ENCODE measurements at places on chromosomes 5 and 9.

- peak; percentile 98 for DNase-seq
Measured at GRCh38 chr9:107020040-107020530, 157.1 kb downstream of the ZNF462 start.

DNA sequence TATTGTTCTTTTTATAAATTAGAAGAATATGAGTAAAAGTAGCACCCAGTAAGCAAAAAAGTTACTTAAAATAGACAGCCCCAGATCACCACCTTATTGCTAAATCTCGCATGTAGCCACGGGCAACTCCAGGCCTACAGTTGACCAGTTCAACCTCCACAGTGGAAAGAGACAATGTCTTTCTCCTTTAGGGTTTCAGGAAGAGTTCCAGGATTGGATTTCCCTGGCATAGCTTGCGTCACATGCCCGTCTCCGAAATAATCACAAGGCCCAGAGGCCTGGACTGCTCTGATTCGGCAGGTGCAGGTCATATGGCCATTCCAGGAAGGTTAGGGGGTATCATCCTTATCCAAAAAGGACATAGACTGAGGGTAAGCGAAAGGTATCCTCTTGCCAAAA lies 9.9 kb upstream of the PFDN1 start:
- no peak for DNase-seq

- DNase-seq, result no peak
Measured at GRCh38 chr9:92769286-92769685, 4.7 kb upstream of the BICD2 start.

DNA sequence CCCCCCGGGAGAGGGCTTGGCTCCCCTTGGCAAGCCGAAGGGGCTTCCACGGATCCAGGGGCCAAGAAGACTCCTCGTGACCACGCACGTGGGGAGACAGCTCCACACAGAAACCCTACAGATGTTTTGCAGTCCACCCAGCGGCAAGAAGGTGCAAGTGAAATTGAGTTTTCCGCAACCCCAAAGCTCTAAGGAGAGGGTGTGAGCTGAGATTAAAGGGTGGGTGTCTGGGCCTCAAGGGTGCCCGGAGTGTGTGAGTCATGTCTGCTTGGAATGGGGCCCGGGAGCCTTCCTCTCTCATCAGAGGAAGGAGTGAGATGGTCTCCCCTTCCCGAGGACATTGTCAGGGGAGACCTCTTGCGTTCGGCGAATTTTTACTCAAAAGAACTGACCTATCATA lies 79.1 kb downstream of the OLFM1 start:
- DNase-seq, result no peak

DNA sequence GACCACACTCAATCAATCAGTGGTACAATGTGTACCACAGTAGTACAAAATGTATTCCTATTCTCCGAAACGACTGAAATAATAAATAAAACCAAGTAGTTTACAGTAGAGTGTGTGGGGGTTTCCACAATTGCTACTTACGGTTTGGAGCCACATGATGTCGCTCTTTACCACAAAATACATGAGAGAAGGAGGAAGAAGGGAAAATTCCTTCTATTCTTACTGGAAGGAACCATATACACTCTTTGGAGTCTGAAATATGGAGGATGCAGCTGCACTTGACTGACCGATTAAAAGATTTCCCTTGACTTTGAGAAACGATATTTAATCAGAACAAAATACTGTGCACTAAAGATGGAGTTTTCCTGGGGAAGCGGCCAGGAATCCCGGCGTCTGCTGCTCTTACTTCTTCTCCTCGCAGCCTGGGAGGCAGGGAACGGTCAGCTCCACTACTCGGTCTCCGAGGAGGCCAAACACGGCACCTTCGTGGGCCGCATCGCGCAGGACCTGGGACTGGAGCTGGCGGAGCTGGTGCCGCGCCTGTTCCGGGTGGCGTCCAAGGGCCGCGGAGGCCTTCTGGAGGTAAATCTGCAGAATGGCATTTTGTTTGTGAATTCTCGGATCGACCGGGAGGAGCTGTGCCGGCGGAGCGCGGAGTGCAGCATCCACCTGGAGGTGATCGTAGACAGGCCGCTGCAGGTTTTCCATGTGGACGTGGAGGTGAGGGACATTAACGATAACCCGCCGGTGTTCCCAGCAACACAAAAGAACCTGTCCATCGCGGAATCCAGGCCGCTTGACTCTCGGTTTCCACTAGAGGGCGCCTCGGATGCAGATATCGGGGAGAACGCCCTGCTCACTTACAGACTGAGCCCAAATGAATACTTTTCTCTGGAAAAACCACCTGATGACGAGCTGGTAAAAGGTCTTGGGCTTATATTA lies at the start of gene PCDHA4:
Gene PCDHA4, plus strand, starts transcription at position 235 of the 942 bp plus-strand sequence.
- DNase-seq, result peak; percentile 3

DNA sequence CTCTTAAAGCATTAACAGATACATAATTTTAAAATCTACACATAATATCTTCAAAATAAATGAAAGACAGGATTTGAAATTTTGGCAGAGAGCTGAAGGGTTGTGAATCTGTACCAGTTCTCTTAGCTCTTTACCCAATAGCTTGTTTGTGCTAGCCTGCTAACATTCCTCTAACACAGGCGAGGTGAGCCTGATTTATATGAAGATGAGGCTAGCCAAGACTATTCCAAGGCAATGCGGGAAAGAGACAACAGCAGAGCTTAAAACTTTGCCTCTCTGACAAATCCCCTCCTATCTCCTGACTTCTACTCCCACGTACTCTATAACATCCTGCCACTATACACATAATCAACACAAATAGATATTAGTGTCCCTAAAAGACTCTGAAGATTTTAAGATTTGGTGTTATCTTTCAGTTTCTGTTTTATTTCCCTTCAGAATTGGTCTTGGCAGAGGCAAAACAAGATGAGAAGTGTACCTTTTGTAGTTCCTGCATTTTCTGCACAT lies 745.6 kb upstream of the ZNF608 start:
- DNase-seq, result no peak

- DNase-seq, result no peak
Measured at GRCh38 chr9:126906091-126906490, 8.5 kb upstream of the RALGPS1 start.

- DNase-seq, result no peak
Measured at GRCh38 chr9:37559125-37559524, 17.1 kb downstream of the FBXO10 start.

GRCh38 chr9:85163415-85163814 lies 493.9 kb downstream of the NTRK2 start:
- DNase-seq, result peak; percentile 1

GRCh38 chr5:62083661-62084060 lies 222.3 kb upstream of the KIF2A start:
- DNase-seq, result no peak

DNA sequence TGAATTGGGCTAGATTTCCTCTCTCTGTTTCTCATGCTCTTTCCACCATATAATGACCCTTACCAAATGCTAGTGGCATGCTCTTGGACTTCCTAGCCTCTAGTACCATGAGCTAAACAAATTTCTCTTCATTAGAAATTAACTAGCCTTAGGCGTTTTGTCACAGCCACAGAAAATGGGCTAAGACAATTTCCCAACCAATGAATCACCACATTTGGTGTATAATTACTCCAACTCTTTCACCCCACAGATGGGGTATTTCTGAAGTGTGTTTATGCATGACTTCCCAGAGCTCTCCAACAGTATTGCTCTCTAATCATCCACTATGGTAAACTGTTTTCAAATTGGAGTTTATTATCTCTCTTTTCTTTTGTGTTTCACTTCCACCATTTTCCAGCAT lies 1041.1 kb upstream of the COX7C start:
- DNase-seq, result no peak

DNA sequence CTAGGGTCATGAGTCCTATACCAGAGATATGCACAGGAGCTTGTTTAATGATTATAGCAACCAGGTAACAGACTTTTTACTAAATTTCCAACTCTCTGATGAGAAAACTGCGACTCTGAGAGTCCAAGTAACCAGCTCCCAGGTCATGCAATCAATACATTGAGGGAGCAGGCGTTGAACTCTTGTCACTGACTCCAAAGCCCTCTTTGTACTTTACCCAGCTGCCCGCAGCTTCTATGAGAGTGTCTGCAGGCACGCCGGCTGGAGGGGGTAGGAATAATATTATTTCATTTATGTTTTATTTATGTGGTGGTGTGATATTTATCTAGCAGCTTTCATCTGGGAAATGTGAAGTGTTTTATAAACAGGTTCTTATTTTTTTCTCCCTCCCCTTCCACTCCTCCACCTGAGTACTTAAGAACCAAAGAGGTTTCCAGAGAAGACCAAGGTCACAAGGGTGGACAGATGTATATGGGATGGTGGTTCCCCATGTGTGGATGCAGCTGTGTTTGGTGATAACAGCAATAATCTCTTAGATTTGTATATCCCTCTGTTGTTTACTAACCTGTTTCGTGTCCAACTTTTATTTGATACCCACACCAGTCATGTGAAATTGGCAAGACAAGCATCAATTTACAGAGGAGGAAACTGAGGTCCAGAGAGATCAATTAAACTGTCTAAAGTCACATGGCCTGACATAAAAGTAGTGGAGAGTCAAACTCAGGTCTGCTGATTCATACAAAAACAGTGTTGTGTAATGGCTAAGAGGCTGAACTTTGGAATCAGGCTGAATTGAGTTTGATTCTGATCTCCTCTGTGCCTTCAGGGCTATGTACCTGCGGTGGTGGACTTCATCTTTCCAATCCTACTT lies 140.2 kb upstream of the TRIM32 start:
- peak; percentile 66 for DNase-seq

- DNase-seq, result peak; percentile 79
Measured at GRCh38 chr9:34744295-34745221, 34.6 kb upstream of the CCL21 start.

DNA sequence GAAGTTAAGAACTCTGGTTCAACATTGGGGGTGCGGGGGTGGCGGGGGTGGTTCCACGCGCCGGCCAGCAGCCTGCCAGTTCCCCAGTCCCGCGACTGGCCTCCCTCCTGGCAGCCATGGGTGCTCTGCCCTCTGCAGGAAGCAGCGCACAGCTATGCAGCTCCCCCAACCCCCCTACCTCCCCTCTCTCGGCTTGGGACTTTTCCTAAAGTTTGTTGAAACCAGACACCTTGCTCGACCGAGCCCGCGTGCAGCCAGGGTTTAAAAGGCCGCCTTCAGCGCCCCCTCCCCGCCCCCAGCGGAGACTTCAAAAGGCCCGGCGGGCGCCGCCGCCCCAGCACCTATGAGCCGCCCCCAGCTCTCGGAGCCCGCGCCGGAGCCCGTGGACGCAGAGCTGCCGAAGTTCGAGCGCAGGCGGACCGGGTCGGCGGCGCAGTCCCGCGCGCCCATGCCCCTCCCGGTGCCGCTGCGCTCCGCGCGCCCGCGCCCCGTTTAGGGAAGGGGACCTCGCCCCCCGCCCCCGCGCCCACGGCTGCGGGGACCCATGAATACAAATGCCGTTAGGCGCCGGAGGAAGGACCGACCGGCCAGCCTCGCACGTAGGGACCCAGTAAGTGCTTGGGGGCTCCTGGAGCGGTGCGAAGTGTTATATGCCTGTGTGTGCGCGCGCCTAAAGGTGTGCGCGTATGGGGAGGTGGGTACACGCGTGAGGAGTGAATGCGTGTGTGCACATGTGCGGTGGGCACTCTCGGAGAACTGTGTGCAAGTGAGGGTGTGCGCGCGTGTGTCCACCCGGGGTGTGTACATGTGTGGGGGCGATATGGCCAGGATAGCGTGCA lies 1.4 kb upstream of the COL27A1 start:
- no peak for DNase-seq

- DNase-seq, result no peak
Measured at GRCh38 chr9:135241381-135242048, 154.0 kb downstream of the OLFM1 start.

DNA sequence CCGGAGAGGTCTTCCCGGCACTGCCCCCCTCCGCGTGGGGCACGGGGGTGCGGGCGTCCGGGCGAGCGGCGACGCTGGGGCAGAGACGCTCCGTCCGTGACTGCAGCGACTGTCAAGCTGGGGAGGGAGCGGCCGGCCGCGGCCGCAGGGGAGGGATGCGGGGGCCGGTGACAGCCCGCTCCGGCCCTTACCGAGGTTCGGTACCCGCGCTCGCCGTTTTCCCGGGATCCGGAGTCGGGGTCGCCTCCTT lies 400 bp downstream of the KDM4C start:
- no peak for DNase-seq

DNA sequence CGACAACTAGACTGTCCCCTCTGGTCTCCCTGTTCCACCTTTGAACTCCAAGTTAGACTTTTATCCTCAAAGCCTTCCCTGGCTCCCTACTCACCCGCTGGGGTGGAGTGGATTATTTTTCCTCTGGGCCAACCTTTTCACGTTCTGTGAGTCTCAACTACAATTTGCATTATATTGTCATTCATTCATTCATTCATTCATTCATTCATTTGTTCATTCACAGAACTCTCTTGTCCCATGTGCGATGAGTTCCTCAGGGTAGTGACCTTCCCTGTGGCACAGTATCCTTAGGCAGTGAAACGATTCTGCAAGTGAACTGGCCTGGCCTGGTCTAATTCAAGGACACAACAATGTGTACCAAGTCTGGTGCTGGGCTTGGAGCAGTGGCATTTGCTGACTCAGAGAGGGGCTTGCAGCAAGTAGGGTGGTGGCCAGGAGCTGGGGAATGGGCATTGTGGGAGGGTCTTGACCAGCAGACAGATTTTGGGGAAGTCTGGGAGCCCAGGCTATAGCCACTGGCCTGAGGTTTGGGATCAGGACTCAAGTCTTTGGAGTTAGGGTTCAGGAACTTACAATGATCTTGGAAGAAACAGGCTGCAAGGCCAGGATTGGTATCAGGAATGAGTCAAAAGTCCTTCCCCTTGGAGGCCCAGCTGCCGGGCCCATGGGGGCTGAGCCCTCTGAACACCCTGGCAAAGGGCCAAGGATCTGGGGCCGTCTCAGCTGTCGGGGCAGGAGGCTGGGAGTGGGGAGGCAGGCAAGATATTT lies 37.2 kb upstream of the COL15A1 start:
- no peak for DNase-seq

DNA sequence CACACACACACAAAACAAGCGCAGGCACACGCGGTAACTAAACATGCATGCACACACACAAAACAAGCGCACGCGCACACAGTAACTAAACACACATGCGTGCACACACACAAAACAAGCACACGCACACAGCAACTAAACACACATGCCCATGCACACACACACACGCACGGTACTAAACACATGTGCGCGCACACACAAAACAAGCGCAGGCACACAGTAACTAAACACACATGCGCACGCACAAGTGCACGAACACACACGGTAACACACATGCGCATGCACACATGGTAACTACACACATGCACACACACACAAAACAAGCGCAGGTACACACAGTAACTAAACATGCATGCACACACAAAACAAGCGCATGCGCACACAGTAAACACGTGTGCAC lies 19.9 kb upstream of the SLC6A3 start:
- no peak for DNase-seq

DNA sequence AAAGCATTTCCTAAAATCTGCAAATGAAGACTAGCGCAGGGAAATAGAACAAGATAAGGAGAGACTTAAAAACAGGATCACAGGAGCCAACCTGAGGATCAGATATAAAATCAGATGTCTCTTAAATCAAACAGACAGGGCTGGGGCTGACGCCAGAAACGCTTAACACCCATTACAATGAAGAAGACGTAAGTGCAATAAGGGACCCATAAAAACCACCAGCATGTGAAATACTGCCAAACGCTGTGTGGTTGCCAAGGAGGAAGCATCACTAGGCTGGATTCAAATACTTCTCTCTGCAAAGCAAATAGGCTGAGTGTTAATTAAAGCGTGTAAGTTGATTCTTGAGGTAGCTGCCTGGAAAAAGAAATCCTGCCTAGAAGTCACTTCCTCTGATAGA lies 74.4 kb upstream of the ATP10B start:
- DNase-seq, result no peak

- DNase-seq, result peak; percentile 52
Measured at GRCh38 chr5:72203251-72203845, 96.1 kb downstream of the MAP1B start.

- no peak for DNase-seq
Measured at GRCh38 chr9:99998266-99998665, 91.8 kb downstream of the STX17 start.

GRCh38 chr5:62206150-62206829 lies 99.7 kb upstream of the KIF2A start:
- no peak for DNase-seq

Measured in iris pigment epithelial cell (primary cell).